ENCODE measurements at places on chromosomes 1 and 21. TPM values are rescaled to one million over a fixed set of nuclear protein-coding genes. Genes with fewer than 3 reads are reported as not detected.

Gene CCDC18
- 5.7 TPM for polyA plus RNA-seq

Gene C8B
- polyA plus RNA-seq: not detected

Gene BNIPL
- polyA plus RNA-seq: 0.16 TPM

Gene AIRE
- not detected for polyA plus RNA-seq

All from neural cell (in vitro differentiated cells).